ENCODE measurements at places on chromosomes 3 and 15.

DNA sequence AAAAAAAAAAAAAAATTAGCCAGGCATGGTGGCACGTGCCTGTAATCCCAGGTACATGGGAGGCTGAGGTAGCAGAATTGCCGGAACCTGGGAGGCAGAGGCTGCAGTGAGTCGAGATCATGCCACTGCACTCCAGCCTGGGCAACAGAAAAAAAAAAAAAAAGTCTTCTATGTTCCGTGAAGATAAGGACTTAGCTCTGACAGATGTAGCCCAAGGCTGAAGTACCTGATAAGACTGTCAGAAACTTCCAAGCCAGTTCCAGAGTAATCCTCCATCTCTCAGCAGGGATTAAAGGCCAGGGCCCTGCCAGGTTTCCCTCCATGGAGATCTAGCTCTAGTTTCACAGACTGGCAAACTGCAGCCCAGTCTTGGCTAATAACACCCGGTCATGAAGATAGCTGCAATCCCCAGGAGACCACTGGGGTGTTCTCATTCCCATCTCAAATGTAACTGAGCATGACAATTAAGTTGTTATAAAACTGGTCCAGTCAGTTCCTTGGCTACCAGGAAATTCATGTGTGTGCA lies 8.5 kb downstream of the CDCP1 start:
- peak; percentile 38 for DNase-seq

- DNase-seq = no peak
Measured at GRCh38 chr3:116837483-116837882, 127.9 kb downstream of the TUSC7 start.

GRCh38 chr3:58640700-58641372 lies 25.7 kb downstream of the FAM3D start:
- DNase-seq = peak; percentile 71

DNA sequence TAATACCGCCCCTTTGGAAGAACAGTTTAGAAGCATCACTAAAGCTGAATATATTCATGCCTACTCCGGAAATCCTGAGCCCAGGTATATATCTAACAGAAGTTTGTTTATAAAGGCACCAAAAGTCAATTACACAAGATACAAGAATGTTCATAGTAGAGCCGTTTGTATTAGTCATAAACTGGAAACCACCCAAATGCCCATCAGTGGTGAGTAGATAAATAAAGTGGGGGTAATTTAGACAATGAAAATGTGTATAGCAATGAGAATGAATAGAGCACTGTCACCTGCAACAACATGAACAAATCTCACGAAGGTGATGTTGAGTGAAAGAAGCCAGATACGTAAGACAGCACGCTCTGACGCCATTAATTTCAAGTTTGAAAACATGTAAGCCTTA lies 68.3 kb upstream of the GLCE start:
- peak; percentile 48 for DNase-seq

DNA sequence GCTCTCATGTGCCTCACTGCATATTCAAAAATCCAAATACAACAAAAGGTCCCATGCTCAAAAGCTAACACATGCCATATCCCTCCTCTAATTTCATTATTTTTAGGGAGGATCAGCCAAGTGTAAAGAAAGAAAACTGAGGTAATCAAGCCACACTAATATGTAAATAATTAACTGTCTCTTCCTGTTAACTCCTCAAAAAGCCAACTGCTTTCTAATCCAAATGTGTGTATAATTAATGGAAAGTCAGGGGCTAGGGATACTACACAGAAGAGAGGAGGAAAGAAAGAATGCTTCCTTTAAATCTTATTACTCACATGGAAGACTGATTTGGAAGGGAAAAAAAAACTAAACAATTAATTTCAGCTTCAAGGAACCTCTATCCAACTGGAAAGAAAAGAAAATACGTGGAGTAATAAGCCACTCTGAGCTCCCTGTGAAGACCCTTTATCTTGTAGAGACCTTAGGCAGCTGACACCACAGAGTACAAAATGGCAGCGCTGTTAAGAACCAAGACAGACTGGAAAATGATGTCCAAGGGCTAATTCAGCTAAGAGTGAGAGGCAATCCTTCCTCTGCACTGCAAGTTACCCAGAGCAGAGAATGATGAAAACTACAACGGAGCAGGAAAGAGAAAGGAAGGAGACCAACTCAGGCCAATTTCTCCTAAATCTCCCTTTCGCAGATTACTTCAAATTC lies 56.8 kb downstream of the ZNF148 start:
- DNase-seq = no peak

DNA sequence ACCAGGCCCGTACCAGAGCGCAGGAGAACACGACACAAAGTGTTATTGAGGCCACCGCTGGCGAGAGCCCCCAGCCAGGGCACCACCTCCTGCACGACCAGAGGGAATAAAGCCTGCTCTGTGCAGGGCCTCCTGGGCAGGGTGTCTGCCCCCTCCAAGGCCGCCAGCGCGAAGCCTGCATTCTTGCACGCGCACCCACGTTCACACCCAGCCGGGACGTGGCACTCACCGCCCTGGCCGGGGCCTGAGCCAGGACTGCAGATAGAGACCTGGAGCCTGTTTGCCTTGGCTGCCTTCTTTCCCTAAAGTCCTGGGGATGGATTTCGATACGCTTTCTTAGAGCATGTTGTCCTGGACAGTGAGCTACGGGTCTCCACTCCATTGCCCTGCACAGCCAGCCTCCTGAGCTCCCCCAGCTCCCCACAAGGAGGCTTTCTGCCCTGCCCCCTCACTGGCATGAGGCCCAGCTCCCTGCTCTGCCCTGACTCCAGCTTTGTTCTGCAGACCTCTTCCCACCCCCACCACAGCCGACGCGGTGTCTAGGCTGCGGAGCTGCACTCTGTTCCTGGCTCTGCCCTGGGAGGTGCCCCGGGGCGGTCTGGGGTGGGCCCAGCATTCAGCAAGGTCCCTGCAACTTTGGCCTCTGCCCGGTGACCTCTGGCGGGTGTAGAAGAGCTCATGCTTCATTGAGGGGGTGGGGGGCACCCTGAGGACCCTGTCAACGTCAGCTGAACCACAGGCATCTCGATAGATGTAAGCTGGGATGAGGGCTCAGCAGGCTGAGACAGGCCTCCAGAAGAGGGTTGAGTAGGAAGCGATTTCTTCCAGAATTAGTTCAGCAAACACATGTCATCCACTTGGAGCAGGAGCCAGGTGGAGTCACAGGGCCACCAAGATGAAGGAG lies 145.0 kb downstream of the LRRK1 start:
- DNase-seq = no peak

- DNase-seq = no peak
Measured at GRCh38 chr3:188170461-188171459, 16.8 kb downstream of the LPP start.

DNA sequence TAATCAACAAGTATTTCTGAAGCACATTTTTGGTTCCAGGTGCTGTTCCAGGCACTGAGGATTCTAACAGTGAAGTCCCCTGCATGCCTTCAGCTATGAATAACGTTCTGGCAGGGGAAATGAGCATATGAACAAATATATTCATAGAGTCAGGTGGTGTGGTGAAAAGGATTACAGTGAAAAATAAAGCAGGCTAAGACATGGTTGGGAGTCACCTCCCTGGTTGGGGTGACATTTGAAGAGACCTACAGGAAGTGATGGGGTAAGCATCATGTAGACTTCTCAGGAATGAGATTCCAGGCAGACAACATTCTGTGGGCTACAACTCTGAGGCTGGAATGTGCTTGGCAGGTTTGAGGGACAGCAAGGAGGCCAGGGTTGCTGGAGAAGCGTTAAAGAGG lies 15.0 kb downstream of the FRMD4B start:
- peak; percentile 36 for DNase-seq

GRCh38 chr3:197690754-197691153 lies 46.0 kb downstream of the RUBCN start:
- no peak for DNase-seq

DNA sequence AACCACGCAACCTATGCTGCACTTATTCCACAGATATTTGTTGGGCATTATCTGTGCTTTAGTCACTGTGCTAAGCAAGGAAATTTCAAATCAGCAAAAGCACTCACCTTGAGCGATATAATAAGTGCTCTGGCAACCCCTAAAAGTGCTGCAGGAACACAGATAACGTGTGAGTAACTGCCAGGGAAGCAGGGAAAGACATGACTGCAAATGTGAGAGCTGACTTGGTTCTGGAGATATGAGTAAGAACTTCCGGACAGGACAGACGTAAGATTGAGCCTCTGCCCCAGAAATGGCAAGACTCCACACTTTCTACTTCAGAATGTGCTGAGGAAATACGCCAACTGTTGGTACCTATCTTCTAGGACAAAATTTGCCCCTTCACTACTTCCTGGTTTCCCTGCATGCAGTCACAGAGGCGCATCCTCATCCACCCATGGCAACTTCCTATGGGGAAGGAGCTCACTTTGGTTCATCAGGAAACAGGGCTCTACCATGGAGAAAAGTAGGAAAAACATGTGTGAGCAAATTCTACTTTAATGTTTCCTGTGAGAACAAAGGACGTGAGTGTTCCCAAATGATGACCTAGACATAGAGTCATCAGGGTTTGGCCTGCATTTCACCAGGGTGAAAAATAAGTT lies 41.7 kb downstream of the AQP9 start:
- DNase-seq = no peak

GRCh38 chr3:9129365-9129764 lies 120.1 kb downstream of the SRGAP3 start:
- DNase-seq = no peak

- no peak for DNase-seq
Measured at GRCh38 chr3:3288255-3288654, 108.8 kb upstream of the CRBN start.

DNA sequence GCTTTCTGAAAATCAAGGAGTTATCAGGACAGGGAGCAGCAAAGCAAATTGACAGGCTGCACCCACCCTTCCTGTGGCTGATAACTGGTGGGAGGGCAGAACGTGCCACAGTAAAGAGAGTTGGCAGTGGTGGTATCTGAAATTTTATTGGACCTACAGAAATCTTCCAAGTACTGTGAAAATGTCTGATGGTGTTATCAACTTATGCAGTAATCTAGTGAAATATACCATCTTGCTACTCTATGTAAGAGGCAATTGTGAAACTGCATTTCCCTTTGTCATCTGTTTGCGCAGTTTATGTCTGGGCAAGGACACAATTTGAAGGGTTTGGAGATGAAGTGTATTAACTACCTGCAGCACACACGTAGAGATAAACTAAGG lies 1.5 kb downstream of the PLCL2 start:
- no peak for DNase-seq

DNA sequence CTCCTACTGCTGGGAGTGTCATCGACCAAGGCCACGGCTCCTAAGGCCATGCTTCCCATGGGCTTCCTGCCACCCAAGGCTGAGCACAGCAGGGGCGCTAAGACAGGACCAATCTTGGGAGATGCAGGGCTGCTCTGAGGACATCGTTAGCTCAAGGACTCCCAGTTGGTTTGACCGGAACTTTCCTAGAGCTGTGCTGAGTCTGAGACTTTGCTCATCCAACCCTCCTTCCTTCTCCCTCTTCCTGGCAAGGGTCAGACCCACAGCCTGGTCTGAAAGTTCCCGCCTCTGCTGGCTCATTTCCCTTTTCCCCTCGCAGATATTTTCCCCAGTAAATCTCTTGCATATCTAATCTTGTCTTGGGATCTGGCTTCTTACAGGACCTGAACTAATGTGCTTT lies 57.2 kb downstream of the EPHB3 start:
- DNase-seq = no peak

DNA sequence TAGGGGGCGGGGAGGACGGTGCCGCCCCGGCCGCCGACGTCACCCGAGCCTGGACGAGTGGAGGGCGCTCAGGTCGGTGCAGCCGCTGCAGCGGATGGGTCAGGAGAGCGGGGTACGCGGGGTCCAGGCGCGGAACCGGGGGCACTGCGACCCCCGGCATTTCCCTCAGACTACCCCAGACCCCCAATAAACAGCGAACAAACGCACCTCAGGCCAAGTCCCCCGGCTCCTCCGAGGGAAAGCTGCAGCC lies 78.9 kb downstream of the IQSEC1 start:
- no peak for DNase-seq

GRCh38 chr15:99631255-99631654 lies 65.5 kb downstream of the MEF2A start:
- no peak for DNase-seq

DNA sequence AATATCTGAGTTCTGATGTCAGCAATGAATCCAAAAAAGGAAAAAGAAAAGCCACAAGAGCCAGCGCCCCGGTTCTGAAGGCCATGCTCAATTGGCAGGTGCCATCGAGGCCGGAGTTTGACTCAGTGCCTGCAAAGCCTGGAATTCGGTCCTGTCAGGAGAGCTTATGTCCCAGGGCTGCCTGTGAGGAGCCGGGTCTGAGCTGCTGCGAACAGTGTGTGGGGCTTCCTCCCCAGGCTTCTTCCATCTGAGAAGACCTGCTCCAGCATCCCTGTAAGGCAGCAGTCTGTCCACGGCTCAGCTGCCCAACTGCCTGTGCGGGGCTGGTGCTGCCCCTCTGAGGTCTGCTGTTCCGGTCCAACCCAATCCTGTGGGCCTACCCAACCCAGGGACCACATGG lies 46.1 kb downstream of the ROPN1B start:
- DNase-seq = no peak

GRCh38 chr3:58051196-58051595 lies 43.0 kb downstream of the FLNB start:
- peak; percentile 85 for DNase-seq

- peak; percentile 39 for DNase-seq
Measured at GRCh38 chr15:90407871-90408317, 19.9 kb downstream of the IQGAP1 start.

All from fibroblast of skin of abdomen (primary cell).